ENCODE measurements at places on chromosomes 5 and 9.

DNA sequence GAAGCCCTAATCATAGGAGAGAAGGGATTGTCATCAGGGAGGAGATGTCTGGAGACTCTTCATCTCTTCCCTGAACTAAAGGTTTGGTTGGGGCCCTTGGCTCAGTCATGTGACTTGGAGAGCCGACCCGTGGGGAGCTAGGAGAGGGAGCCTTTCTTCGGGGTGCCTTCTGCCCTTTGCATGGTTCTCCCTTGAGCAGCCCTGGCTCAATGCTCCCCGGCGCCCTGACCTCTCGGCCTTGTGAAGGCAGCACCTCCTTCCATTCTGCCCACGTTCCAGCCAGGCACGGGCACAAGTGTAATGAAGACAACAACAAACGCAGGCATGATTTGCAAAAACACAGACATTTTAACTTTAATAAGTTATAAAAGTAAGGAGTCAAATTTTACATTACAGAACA, 50.4 kb downstream of the ZNF354C start:
- DNase-seq: no peak

- no peak for DNase-seq
Measured at GRCh38 chr9:4177970-4178758, 121.7 kb downstream of the GLIS3 start.

DNA sequence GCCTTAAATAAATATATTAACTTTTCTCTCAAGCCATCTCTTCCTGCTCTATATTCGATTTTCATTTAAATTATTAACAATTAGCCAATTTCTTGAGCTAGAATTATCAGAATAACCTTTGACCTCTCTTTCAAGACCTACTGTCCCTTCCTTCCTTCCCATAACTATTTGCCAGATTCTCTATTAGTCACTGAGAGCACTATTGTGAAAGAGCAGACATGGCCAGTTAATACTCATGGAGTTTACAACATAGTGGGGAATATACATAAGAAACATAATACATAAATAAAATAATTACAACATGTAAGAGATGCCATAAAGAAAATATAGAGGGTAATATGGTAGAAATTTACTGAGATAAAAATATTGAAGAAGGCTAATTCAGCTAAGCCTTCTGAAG, 72.1 kb upstream of the CHD1 start:
- DNase-seq: no peak

DNA sequence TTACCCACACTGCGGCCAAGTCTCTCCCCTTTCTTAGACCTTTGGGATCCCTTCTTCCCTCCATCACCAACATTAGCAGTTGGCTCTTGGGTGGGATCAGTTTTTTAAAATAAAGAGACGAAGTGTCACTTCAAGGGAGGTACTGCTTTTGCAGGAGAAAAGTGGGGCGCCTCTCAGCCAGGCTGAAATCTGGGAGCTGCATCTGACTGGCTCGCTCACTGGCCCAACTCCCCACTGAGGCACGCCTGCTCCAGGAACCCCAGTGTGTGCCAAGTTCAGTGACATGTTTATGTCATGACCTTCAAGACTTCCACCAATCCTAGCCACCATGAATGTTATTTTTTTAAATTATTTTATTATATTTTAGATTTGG, 130.5 kb downstream of the MVB12B start:
- no peak for DNase-seq

DNA sequence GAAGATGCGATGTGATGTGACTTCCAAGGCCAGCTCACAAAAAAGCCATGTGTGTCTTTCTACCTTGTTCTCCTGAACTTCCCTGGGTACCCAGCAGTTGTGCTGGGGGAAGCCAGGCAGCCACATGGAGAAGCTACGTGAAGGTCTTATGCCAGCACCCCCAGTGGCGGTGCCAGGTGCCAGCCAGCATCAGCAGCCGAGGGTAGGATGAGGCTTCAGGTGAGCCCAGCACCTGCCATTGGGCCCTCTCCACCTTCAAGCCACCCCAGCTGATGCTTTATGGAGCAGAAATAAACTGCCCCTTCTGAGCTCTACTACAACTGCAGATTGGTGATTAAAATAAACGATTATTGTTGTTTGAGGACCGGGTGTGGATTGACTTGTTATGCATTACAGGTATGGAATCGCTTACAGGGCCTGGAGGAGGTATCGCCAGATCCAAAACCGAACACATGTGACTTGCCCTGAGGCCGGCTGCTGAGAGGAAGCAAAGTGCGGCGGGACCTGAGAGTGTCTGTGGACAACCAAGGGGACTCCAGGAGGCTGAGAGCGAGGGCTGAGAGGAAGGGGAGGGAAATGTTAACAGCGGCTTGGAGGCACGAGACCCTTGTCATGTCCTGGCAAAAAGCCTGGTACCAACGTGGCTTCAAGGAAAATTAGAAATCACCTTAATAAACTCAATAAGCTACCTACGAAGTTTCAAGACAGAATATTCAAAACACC, 36.0 kb upstream of the OLFM1 start:
- no peak for DNase-seq

- no peak for DNase-seq
Measured at GRCh38 chr5:133236541-133236951, 184.7 kb downstream of the HSPA4 start.

DNA sequence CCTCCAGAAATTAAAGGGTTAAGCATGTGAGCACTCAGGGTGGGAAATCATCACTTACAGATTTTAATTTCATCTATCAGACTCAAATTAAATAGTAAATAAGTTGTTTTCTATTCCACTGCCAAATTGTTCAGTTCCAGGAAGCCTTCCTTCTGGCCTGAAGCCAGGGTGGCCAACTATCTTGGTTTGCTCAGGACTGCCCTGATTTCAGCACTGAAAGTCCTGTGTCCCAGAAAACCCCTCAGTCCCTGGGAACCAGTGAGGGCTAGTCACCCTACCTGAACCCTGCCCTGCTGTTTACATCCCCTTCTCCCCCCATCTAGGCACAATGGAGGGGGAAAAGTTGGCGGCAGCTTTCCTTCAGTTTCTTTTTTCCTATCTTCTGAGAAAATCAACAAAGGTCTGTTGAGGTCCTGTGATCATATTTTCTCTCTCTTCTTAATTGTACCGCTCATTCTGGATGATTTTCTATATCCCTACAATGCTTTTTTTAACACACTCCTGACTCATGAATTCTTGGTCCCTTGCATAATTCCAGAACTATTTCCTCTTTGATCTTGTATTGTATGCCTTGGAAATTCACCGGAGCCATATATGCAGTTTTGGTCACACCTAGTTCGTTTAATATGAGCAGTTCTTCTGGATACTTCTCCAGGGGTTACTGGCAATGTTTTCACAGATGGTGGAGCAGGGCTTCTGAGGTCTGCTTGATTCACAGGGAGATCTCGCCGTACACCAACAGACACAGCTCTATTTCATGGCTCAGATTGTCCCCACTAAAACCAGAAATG, 103.8 kb downstream of the MAP1B start:
- no peak for DNase-seq

GRCh38 chr9:38413283-38413682, 11.0 kb downstream of the IGFBPL1 start:
- no peak for DNase-seq

GRCh38 chr9:115598751-115599150, 480.8 kb upstream of the TNC start:
- no peak for DNase-seq

GRCh38 chr9:98775831-98776441, 20.4 kb downstream of the ANKS6 start:
- peak; percentile 31 for DNase-seq

- DNase-seq: no peak
Measured at GRCh38 chr5:164672931-164673694, 1167.7 kb downstream of the MAT2B start.

- no peak for DNase-seq
Measured at GRCh38 chr5:58912116-58912515, 329.2 kb downstream of the RAB3C start.

DNA sequence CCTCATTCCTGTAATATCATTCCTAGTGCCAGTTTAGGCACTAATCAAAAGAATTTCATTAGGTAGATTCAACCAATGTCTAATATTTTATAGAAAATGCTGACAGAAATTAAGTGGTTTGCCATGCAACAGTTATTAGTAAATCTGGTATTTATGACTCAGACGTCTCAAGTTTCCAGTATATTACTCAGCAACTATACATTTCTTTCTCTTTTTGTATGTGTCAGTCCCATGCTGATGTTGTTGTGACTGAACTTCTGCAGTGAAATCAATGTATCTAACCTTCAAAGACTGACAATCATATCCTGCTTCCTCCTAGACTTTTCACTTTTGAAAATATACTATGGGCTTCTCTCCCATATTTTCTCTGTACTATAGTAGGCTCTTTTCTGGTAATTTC, 822.5 kb downstream of the NR2F1-AS1 start:
- no peak for DNase-seq

- no peak for DNase-seq
Measured at GRCh38 chr5:17817990-17818389, 183.7 kb downstream of the TAF11L14 start.

GRCh38 chr9:126164796-126165525, 161.7 kb upstream of the MVB12B start:
- DNase-seq: no peak

- DNase-seq: no peak
Measured at GRCh38 chr5:149851211-149851610, 93.4 kb downstream of the PDE6A start.

DNA sequence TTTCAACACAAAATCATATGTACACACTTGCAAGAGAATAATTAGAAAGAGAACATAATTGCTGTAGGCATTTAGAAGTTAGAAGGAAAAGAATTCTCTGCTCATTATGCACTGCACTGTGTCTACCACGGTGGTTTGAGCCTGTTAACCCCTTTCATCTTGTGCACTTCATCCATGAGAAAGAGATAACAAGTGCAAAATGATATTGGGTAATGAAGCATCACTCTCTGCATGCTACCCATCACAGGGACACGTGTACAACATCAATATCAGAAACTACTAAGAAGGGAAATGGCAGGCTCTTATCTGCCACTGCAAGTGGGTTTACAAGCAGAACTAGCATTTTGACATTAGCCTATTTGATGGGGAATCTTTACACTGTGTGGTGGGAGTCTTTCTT, 202.6 kb downstream of the CDH12 start:
- DNase-seq: no peak

- no peak for DNase-seq
Measured at GRCh38 chr5:179266291-179267070, 78.8 kb downstream of the ADAMTS2 start.

DNA sequence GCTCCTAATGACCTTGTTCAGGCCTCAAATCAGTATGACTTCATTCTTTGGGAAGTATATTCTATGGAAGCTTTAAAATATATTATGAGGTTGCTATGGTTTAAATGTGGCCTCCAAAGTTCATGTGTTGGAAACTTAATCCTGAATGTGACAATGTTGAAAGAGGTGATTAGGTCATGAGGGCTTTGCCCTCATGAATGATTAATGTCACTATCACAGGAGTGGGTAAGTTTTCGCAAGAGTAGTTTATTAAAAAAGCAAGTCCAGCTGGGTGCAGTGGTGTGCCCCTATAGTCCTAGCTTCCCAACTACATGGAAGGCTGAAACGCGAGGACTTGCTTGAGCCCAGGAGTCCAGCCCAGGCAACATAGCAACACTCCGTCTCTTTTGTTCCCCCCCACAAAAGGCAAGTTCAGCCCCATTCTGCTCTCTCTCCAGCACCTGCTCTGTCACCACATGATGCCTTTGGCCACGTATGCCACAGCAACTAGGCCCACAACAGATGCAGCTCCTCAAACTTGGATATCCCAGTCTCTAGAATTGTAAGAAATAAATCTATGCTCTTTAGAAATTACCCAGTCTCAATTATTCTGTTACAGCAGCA, 105.3 kb downstream of the SIL1 start:
- DNase-seq: peak; percentile 16

GRCh38 chr5:111069839-111070238, 1.7 kb upstream of the TSLP start:
- DNase-seq: no peak

GRCh38 chr9:137540536-137540935, 9.7 kb downstream of the PNPLA7 start:
- DNase-seq: no peak
